Fibroblast of mammary gland (primary cell): ENCODE measurements at places on chromosomes 2 and 18.

DNA sequence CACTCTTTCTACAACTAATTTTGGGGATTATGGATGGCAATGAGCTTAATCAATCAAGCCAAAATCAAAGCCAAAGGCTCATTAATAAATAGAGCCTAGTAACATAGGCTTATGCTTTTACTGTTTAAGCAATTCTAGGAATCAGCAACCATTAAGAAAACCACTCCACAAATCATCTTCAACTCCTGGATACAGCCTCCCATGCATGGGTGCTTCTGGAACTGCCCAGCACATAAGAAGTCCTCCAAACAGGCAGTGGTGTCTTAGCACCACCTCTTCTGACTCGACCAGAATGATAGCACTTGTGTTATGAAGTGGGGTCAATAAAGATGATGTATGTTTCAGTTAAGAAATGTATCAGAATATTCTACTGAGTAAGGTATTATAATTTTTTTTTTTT is 104.4 kb upstream of the SERPINE2 start:
- DNase-seq, result no peak

- no peak for DNase-seq
Measured at GRCh38 chr2:241478166-241478565, 30.2 kb downstream of the STK25 start.

DNA sequence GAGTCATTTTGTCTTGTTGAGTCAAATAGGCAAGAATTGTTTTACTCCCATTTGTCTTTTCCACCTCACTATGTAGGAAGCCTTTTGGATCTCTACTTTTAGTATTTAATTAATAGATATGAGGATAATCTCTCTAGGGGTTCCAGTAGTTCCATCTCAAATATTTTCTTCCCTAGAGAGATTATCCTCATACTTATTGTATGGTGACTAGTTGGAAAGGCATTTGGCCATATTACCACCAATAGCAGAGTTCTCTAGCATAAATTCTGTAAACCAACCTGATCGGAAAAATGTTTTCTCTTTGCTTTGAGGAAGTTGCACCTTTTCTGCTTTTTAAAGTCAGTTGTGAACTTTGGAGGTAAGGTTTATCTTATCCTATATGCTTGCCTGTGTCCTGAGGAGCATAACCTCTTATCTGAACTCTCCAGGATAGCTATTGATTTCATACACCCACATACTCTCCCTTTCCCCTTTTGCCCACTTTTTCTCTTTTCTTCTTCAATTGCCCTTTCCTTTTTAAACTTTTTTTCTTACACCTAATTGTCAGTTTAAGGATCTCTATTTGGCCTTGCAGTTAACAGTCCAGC is 100.8 kb downstream of the GALNT1 start:
- DNase-seq, result no peak

GRCh38 chr2:161076936-161077335 is 83.3 kb upstream of the TANK start:
- DNase-seq, result no peak

- DNase-seq, result no peak
Measured at GRCh38 chr2:179636100-179636980, 225.1 kb downstream of the ZNF385B start.

DNA sequence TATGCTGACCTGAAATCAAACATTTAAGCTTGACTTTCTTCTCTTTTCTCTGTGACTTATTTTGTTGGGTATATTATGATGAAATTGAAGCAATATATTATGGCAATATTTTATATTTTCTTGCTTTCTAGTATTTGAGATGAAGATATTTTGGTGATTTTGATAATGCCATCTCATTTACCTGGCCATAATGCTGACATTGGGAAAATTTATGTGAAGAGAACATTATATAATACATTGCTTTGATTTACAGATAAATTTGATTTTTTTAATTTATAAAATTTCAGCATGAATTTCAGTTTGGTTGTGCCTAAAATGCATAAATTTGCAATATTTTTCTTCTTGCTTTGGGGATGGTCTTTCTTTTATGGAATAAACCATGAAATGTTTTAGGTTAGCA is 1413.7 kb upstream of the TMEFF2 start:
- no peak for DNase-seq

GRCh38 chr2:127957240-127957639 is 70.6 kb downstream of the SAP130 start:
- DNase-seq, result no peak

DNA sequence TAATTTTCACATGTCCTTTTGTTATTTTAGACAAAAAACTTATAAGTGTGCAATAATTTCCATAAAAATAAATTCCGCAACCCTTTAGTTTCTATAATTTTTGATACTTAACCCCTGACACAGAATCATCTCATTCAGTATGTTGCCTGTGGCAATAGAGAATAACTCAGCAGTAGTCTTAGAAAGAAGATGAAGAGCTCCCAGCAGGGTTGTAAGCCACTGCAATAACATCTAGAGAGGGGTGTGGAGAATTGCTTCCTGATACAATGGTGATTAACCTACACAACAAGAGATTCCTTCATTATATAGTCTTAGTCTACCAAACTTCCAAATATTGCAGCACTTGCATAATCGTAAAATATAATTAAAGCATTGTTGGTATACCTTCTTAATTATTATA is 118.9 kb downstream of the TMX3 start:
- DNase-seq, result no peak

DNA sequence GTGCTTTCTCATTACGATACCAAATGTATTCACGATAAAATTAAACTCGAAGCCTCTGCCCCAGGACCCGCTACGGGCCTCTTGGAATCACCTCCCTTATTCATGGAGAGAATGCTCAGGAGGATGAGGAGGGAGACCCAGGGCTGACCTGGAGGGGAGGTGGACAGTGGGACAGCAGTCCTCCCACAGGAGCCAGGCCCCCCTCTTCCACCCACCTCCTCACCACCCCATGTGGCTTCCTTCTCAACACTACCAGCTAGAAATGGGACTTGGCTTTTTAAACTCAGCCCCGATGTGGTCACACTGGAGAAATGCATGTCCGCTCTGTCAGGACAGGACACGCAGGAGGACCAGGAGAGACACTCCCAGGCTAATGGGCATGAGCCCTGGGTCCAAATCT is 147.9 kb upstream of the ID2 start:
- DNase-seq, result no peak

DNA sequence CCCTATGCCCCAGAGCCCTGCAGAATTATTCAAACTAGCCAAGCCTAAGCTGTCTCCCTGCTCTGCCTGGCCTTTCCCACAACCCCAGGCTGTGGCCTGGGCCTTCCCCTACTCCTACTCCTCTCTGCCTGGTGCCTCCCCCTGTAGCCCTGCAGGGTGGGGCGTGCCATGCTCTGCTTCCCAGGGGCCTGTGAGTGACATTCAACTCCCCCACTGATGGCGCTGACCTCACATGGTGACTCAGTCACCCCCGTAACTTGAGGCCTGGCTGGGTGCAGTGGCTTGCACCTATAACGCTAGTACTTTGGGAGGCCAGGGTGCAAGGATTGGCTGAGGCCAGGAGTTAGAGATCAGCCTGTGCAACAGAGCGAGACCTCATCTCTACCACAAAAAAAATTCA is 60.6 kb downstream of the KIF1A start:
- DNase-seq, result peak; percentile 3

- DNase-seq, result no peak
Measured at GRCh38 chr2:157821519-157822131, 54.5 kb downstream of the ACVR1 start.
